NCI-H2081 treated with DMSO at 0.1 percent for 48 hours (cell line): ENCODE measurements at places on chromosomes 3 and 15.

- no peak for DNase-seq
These were observed 54.4 kb downstream of the ATP1B3 start for GRCh38 chr3:141930801-141931200.

GRCh38 chr3:29065211-29065785 is 215.6 kb upstream of the RBMS3 start:
- DNase-seq = no peak

DNA sequence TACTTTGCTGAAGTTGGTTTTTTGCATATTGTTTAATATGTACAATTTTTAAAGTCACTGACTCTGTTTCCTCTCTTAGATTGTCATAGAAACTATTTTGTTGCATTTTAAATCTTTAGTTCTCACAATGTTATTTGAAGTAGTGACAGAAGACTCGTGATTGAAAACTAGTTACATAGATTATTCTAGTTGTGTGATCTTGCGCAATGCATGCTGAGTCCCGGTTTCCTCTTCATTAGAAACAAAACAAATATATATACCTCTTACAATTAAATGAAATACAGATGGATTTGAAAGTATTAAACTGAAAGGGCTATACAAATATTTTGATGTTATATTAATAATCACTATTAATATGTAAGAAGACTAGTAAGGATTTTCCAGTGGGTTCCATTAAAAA is 333.0 kb downstream of the LPP start:
- DNase-seq = no peak

GRCh38 chr3:23961913-23962312 is 16.8 kb downstream of the NR1D2 start:
- DNase-seq = no peak

DNA sequence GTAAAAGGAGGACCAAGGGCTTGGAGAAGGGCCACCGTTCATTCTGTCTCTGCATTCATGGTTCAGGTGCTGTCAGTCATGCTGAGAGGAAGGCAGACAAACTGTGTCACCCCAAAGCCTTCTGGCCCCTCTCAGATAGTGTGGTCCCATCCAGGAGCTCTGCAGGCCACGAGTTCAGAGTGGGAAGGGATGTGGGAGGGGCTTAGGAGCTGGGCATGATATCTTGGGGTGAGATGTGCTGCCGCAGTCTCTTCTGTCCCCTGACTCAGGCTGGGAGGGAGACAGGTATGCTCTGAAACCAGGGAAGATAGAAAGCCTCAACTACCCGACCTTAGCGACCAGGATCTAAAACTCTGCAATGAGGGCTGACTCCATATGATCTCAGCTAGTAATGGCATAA is 19.6 kb upstream of the MYO1E start:
- no peak for DNase-seq

DNA sequence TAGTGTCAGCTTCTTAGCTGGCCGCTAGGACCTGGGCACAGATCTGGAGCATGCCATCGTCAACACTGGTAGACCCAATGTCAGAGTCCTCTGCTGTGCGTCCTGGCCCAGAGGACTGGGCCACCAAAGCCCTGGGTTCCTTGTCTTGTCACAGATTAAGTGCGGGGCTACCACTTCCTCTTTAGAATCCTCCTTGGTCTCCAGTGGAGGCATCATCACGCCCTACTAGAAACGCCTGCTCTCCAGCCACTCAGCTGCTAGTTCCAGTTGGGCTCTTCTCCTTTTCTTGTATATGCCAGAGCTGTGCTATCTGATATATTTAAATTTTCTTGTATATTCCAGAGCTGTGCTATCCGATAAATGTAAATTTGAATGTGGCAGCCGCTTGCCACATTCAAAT is 11.2 kb downstream of the PPCDC start:
- no peak for DNase-seq

DNA sequence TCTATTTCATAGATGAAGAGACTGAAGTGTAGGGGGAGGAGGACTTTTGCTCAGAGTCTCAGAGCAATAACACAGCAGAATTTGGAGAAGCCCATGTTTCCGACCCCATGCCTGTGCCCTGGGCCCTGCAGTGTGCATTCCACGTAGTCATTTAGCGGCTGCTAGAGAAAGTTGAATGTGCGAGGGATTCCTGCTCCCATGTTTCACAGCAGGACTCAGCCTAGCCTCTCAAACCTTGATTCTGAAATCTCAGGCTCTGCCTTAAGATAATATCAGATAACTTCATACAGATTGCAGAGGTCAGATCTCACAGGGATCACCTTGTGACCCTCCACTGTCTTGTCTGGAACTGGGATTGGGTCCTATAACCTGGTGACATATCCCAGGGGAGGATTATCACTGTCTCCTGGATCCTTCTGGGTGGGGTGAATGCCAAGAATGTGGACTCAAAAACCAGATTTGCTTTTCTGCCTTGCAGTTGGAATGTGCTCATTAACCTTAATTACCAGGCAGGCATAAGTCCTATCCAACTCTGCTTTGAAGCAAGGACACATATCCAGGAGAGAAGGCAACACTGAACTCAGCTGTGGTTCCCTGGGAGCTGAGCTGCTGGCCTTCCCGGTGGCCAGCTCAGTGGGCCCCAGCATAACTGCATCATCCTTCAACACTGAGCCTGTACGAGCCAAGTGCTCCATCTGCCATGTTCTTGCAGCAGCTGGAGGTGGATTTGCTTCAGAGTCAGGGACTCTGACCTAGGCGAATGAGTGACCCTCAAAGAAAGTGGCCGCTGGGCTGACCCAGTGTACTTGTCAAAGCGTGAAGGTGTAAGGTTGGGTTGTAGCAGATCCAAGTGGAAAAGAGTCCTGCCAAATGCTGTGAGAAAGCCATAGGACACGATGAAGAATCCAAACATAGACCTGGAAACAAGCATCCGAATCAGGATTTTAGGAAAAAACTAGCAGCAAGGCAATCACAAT is 43.0 kb downstream of the CTXND1 start:
- DNase-seq = no peak

GRCh38 chr3:137116619-137117018 is 158.8 kb downstream of the IL20RB start:
- no peak for DNase-seq

DNA sequence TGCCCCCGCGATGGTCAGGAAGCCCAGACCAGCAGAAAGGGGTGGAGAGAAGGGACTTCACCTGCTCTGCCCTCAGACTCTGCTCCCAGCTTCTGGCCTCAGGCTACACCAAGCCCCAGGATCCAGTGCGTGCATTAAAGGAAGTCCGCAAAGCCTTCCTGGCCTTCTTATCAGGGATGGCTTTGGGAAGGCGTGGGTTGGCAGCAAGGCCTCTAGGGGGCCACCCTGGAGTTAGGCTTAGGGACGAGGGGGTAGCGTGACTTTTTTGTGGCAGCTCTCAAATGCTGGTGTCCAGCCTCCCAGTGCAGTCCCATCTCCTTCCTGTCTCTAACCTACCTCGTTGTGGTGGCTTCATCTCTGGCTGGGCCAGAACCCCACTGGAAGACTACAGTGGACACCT is 18.9 kb upstream of the RPL29 start:
- no peak for DNase-seq

DNA sequence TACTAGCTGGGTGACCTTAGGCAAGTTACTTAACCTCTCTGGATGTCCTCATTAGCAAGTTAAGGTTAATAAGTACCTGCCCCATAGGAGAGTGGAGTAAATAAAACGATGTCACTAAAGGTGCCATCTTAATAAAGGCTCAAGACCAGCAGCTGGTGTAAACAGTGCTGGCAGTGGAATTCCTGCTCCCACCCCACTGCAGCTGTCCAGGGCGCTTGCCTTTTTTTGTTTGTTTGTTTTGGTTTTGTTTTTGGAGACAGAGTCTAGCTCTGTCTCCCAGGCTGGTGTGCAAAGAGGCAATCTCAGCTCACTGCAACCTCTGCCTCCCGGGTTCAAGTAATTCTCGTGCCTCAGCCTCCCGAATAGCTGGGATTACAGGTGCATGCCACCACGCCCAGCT is 28.9 kb downstream of the IDH3A start:
- no peak for DNase-seq

DNA sequence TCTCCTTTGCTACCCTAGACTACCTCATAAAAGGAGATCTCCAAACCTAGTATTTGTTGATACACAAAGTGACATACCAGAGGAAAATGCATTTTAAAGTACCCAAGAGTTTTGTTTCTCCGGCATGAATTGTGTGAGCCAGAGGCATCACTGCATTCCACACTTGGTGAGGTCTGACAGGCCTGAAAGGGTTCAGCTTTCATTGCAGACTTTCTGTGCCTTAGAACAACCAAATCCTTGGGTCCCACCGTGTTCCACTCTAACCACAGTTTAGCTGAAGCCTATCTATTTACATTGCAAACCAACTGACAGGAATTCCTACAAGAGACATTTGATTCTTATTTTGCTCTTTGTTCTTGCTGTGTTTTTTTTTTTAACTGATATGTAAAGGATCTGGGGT is 21.0 kb upstream of the EID1 start:
- DNase-seq = no peak
